Tongue (tissue), 3 donors: ENCODE measurements at places on chromosomes 3 and 15. TPM values are rescaled to one million over a fixed set of nuclear protein-coding genes. Genes with fewer than 3 reads are reported as not detected.

BDH1 gene
- 18.3 TPM for total RNA-seq

DUOXA2 gene
- total RNA-seq, result 1.2 TPM

MAP1A gene
- 22.5 TPM for total RNA-seq

P3H2 gene
- 33.1 TPM for total RNA-seq

UBA7 gene
- 17.4 TPM for total RNA-seq

NRROS gene
- total RNA-seq, result 3.9 TPM

SLCO2A1 gene
- total RNA-seq, result 1.5 TPM

GOLGA6B gene
- total RNA-seq, result 0.21 TPM

C3orf49 gene
- total RNA-seq, result not detected

HACD3 gene
- total RNA-seq, result 50.7 TPM

IL5RA gene
- total RNA-seq, result 0.31 TPM

PATL2 gene
- total RNA-seq, result 0.51 TPM

EPHA3 gene
- 65.6 TPM for total RNA-seq

SPINT1 gene
- 49.2 TPM for total RNA-seq

PLCB2 gene
- 8.7 TPM for total RNA-seq

DPPA2 gene
- not detected for total RNA-seq

AAGAB gene
- total RNA-seq, result 21.2 TPM

SCN11A gene
- 2.3 TPM for total RNA-seq
